ENCODE measurements at places on chromosomes 13 and 19.

GRCh38 chr19:40395956-40396355 is 6.0 kb upstream of the HIPK4 start:
- no peak for DNase-seq

DNA sequence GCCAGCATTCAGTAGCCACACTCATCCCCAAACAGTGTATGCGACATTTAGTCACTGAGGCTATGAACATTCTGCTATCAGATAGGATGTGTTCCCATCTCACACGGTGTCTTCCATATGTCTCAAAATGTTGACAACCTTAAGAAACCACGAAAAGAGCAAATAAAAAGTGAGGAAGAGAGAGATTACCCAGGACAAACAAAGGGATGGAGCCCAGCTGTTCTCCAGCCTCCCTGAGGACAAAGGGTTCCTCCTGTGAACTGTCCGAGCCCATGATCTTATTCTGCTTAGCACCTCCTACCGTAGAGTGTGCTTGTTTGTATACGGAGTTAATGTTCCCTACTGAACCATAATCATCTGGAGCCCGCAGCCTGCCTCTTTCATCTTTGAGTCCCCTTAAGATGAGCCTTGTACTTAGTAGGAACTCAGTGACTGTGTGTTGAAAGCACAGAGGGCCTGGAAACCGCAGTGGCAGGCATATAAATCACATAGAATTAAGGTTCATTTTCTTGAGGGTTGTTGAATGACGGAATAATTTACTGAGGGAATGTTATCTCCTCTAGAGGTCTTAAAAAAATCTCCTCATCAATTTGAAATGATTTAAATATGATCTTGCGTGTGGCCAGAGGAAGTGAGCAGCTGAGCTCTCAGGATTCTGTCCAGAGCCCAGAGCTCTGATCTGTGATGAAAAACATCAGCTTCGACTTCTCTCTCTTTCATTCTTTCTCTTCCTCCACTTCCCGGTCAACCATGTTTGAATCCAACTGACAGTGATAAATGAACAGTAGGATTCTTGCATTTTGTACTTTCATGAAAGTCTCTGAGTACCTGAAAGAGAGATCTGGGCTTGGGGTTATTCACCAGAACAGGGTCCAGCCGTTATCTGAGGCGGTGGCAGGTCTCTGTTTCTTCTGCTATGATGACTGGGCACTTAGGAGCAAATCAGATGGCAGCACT is 200.5 kb downstream of the KLF5 start:
- no peak for DNase-seq

DNA sequence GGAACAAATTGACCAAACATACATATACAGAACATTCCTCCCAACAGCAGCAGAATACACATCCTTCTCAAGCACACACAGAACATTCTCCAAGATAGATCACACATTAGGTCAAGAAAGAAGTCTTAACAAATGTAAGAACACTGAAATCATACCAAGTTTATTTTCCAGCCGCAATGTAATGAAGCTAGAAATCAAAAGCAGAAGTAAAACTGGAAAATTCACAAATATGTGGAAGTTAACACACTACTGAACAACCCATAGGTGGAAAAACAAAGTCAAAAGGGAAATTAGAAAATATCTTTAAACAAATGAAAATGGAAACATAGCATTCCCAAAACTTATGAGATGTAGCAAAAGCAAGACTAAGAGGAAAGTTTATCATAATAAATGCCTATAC is 692.6 kb downstream of the DIAPH3 start:
- no peak for DNase-seq

GRCh38 chr19:33150852-33151518 is 19.1 kb downstream of the WDR88 start:
- DNase-seq = no peak

- no peak for DNase-seq
Observed at GRCh38 chr13:49214917-49215376, 5.2 kb upstream of the MLNR start.

DNA sequence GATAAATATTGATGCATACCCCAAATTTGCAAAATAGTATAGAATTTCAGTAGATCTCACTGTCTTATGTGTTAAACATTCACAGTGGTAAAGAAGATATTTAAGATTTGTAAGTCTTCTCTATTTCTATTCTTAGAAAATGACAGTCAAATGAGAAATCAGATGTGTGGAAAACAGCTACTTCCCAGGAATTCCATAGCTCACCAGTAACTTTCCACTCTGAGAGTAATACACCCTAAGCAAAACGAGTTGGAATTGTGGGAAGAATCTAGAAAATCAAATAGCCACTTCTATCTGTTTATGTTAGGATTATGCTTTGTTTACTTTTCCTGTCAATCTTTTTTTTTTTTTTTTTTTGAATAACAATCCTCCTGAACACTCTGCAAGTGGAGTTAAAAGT is 69.1 kb downstream of the FLT1 start:
- no peak for DNase-seq

DNA sequence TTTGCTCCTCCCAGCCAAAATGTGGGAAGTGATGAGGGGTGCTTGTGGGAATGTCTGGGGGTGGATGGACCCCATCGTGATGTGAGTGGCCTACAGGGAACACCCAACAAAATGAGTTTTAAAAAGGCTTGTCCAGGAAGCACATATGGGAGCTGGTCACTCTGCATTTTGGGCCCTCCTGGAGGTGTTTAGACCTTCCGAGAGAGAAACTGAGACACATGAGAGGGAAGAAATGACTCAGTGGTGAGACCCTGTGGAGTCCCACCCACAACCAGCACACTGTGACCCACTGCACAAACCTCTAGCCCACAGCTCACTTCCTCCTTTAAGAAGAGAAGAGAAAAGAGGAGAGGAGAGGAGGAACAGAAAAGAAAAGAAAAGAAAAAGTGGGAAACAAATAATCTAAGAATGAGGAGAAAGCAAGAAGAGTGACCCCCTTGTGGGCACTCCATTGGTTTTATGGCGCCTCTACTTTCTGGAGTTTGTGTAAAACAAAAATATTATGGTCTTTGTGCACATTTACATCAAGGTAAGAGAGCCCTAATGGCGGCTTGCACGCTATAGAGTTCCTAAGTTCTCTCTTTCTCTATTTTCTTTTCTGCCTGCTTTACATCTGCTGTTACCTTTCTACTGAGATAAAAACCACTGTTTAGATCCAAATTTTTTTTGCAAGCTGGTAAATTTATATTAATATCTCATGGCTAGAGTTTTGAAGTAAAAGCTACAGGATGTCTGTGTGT is 13.3 kb upstream of the LILRB1 start:
- DNase-seq = no peak

DNA sequence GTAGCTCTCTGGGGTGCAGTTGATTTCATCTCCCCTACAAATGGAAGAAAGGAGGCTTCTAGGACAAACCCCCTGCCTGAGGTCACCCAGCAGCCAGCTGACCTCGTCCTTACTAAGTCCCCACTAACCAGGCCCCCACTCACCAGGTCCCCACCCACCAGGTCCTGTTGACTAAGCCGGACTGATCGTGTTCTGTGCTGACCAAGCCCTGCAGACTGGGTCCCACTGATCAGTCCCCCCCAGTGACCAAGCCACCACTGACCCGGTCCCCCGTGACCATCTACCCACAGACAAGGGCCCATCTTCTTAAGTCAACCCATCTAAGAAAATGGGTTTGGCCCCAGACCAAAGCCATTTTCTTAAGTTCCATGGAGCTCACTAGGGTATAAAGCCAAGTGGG is 36.8 kb upstream of the TPM4 start:
- no peak for DNase-seq

- no peak for DNase-seq
Observed at GRCh38 chr13:52450793-52451116, 321 bp upstream of the VPS36 start.

DNA sequence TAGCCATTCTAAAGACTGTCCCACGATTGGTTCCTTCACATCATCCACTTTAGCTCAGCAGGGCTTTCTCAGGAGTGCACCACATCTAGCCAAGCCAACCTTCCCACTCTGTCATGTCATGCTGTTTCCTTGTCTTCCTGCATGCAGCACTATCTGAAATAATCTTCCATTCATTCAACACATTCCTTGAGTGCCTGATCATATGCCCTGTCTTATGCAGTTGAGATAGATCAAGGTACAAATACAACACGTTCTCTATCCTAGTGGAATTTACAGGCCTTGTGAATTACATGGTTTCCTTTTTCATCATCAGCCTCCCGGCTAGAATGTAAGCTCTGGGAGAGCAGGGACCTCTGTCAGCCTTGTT is 6.8 kb upstream of the MRPS31 start:
- DNase-seq = no peak

DNA sequence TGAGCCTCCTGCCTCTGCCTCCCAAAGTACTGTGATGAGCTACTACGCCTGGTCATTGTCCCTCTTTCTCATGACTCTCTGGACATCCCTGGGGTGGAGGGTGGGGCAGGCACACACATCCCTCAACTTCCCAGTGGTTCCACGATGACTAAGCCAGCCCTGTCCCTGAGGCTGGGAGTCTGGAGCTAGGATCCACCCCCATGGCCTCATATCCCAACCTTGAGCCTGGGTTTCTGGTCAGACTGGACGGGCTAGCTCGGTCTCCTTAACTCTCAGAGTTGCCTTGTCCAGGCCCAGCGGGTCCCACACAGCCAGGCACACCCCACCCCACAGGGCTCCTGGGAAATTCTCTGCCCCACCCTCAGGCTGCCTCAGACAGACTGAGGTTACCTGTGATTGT is 19.6 kb downstream of the IER2 start:
- no peak for DNase-seq

DNA sequence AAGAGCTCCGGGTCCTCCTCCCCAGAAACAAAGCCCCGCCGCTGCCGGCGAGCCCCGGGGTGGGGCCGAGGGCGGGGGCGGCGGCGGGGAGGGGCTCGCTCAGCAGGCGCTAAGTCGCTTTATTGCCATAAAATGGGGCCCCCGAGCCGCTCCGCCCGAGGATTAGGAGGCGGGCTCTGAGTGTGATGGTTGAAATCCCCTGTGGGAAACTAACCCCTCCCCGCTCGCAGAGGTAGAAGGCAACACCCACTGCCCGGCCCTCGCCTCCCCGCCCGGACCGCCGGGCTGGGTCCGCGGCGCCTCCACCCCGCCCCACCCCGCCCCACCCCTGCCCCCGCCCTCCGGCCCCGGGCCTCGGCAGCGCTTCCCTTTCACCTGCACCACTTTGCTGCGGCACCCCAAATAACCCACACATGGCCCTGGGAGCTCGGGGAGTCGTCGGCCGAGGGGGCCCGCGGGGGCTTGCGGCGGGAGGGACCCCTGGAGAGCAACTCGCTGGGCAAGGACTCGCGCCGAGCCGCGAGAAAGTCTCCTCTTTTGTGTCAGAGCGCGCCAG is at the start of gene KLF12:
TSS of gene KLF12 (minus strand) at position 184 of the 556 bp plus-strand sequence.
- DNase-seq = peak; percentile 61

- DNase-seq = no peak
Observed at GRCh38 chr19:49461656-49462055, 8.6 kb downstream of the ALDH16A1 start.

GRCh38 chr19:35100588-35101533 is 14.8 kb upstream of the FXYD3 start:
- DNase-seq = no peak

DNA sequence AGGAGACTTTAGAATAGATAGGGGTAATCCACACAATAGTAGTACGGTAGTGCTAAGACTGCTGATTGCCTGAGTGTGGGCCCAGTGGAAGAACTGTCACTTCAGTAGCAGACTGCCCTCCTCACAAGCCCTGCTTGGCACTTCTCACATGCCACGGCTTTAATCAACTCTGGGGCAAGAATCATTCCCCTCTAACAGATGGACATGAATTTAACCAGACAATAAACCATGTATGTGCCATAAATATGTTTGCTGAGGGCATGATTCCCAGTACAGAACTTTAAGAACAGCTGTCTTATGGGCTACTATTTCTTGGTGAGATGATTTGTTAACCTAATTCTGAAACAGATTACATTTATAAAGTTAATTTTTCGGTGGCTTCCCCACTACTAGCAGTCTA is 22.0 kb downstream of the DPY19L3 start:
- DNase-seq = no peak

- no peak for DNase-seq
Observed at GRCh38 chr13:30846311-30846710, 59.8 kb upstream of the MEDAG start.

GRCh38 chr19:30513082-30513411 is 140.9 kb downstream of the ZNF536 start:
- no peak for DNase-seq

DNA sequence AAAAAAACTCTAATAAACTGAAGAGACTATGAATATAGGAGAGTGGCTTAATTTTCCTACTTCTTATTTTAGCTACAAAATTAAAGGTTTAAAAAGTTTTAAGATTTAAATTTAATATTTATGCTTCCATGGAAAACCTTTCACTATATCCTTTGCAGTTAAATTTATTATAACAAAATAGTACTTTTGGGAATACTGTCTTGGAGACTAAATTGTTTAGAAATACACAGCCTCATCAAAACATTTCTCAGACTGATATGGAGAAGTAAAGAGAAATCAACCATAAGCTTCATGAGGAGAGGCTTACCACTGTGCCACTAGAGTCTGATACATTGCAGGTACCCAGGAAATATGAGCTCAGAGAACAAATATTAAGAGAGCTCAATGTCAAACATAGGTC is 436.5 kb downstream of the KCTD12 start:
- DNase-seq = no peak

DNA sequence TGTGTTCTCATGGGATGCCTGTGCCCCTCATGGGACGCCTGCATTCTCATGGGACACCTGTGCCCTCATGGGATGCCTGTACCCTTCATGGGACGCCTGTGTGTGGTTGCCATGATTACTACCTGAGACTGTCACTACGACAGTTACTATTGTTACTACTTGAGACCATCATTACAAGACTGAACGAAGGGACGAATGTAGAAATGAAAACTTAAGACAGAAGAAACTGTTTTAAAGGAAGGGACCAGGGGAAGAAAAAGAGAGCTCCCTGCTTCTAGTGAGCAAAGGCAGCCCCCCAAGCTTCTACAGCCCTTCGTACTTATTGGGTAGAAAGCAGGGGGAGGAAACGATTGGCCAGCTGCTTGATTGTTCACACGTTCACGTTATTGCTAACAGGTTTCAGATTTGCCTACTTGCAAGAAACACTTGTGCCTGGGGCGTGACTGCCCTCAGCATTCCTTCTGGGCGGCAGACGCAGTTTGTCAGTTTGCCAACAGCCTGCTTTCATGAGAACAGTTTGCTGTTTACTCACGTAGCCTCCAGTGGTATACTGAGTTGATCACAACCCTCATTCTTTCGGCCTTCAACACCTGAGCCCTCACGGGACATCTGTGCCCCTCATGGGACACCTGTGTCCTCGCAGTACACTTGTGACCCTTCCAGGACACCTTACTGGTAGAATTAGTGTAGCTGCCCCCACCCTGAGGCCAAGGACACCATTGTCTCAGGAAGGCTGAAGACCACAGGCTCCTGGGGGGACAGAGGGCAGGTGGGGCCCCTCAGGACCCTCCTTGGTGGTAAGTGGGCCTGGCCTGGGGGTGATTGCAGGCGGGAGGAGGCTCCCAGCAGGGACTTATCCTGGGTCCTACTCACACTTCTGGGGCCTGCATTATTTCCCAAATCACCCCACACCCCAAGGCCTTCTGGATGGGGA is 2.5 kb upstream of the S1PR4 start:
- no peak for DNase-seq

- DNase-seq = no peak
Observed at GRCh38 chr13:30147421-30147820, 159.9 kb downstream of the KATNAL1 start.

GRCh38 chr19:16301999-16302694 is 22.5 kb upstream of the KLF2 start:
- no peak for DNase-seq
